NCI-H2081 (cell line): ENCODE measurements at places on chromosomes 5 and 9.

DNA sequence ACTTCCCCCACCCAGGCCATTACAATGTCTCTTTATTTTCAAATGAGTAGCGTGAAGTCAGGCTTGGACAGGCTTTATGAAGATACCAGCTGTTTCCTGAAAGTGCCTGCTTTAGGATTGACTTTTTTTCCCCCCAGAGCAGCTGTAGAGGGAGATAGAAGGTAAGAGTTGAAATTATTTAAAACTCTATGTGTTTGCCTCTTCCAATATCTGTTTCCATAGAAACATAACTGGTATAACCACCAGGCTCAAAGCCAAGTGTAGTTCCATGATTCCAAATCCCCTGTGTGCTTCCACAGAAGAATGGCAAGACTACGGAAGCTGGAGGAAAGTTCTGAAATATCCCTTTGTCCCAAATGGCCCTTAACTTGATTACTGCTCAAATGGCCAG is 87.4 kb upstream of the TBC1D2 start:
- DNase-seq: no peak

DNA sequence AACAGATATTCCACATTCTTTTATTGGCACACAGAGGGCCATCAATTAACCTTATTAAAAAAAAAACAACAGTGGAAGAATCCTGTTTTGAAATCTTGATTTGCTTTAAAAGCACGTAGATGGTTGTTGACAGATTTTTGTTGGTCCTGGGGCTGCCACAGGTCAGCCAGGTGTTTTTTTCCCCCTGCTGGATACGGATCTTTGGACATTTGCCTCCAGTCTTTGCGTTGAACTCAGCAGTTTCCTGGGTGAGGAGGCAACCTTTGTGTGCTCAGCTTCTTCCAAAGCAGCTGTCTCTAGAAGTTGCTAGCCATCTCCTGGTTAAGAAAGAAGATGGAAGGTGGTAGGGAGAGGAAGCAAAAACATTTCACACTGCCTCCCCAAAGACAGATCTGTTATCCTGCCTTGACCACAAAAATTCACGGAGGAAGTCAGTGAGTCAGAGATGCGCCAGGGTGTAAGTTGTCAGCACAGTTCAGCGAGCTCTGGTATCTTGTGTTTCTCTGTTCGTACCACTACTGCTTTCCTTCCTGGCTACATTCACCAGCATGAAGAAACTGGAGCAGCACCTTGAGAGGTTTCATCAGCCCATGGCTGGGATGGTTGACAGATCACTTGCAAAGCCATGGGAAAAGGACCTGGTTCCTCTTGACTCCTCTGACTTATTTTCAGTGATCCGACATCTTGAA is 207.3 kb downstream of the ARHGAP26 start:
- DNase-seq: no peak

DNA sequence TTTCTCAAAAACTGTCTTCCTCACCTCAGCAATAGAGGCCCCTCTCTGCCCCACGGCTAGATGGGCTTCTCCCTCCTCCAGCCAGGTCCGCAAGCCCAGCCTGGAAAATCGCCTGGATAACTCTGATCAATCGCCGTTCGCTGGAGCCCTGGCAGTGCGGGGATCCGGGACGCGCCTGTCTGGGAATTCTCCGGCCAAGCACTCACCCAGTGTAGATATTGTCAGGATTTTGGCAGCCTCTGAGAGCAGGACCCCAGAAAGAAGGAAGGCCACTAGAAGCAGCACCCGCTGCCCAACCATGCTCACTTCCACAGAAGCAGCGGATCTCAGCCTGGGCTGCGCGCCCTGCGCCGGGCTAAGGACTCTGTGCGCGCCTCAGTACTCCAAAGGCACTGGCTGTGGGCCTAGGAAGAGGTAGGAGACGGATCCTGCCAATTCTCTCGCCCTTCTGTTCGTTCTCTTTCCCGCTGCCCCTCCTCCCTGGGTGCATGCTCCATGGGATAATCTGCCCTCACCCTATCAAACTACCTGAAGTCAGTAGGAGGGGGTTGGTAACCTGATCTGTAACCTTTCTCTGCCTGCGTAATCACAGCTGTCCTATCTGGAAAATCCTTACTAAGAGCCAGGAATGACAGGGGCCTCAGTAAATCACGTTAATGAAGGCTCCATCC is at the start of gene UGT3A1:
UGT3A1 (minus strand) TSS at position 450 of the 671 bp plus-strand sequence; CDS start at position 300, 150 bp downstream.
- no peak for DNase-seq

GRCh38 chr9:107029146-107029545 is 166.2 kb downstream of the ZNF462 start:
- DNase-seq: no peak

- DNase-seq: no peak
Observed at GRCh38 chr9:83435301-83435700, 102.9 kb downstream of the FRMD3 start.

DNA sequence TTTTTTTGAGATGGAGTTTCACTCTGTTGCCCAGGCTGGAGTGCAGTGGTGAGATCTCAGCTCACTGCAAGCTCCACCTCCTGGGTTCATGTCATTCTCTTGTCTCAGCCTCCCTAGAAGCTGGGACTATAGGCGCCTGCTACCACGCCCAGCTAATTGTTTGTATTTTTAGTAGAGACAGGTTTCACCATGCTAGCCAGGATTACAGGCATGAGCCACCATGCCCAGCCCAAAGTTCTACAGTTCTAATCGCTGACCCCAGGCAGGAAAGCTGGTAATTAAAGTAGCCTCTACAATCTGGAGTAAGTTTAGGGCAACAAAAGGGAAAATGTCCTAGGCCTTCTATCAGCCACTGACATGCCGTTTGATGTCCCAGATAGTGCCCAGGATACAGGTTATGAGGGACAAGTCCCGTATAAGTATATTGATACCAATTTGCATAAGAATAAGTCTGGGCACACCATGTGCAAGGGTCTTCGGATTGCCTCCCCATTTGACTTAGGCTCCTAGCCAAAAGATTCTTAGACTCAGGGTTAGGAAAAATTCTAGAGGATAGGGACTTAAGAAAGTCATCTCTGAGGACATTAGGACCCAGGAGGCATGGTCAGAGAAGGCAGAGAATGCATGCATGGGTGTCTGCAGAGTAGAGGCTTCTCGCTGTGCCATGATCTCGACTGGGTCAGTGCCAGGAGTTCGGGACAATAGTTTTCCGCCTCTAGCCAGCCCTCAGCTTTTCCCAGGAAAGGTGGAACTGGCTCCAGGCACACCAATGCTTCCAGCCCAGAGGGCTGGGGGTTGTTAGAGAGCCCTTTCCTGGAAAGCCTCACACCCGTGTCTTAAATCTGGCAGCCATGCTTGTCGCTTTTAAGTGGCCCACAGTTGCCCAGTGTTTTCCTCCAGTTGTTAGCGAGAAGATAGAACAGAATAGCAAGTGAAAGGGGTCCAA is 1111.1 kb downstream of the TAF11L14 start:
- peak; percentile 46 for DNase-seq
